ENCODE measurements at places on chromosomes 3 and 15.

- DNase-seq = no peak
Observed at GRCh38 chr3:177483182-177483967, 286.1 kb upstream of the TBL1XR1 start.

DNA sequence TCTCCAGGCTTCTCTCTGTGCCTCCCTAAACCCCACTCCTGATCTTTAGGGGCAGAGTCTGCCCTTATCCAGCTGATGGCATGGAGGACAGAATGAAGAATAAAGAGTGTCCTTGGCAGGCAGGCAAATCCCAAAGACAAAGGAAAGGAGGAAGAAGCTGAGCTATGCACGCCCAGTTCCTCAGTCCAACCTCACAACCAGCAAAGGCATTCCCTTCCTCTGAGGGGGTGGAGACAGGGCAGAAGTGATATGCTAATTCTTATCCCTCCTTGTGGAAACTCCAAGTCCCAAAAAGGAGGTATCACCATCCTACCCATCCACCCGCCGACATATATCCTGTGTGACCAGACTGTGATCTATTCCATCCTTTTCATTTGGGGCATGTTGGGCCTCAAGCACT, 10.5 kb upstream of the CCDC54 start:
- no peak for DNase-seq

GRCh38 chr3:17166369-17166768, 281.6 kb downstream of the PLCL2 start:
- no peak for DNase-seq

- DNase-seq = no peak
Observed at GRCh38 chr15:34927726-34928125, 41.8 kb downstream of the AQR start.

DNA sequence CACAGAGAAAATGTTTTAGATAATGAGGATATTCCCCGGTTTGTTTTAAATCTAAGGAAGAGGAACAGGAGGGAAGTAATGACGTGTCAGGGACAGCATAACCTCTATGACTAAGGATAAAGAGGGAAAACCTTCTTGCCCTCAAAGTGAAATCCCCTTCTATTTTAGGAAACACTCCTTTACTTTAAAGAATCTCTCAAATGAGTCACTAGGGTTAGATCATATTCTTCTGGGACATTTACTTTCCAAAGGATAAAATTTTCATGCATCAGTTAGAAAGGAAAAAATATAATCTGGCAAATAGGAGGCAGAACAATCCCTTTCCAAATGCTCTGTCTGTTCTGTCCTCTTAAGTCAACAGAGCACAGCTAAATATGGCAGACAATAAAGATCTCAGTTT, 43.2 kb upstream of the UBE2E2 start:
- no peak for DNase-seq

DNA sequence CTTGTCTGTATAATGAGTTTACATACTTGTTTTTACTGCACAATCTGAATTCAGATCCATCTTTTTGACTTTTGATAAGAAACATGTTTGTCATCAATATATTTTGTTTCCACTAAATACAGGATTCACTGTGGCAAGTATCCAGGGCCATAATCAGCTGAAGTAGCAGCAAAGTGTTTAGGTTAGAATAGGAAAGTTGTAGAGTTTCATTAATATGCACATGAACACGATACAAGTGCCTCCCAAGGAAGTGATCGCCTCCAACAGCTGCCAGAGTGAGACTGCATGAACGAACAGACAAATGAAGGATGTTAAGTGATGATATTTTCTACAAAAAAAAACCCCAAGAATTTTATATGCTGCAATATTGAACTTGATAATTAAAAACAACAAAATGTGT, 204.3 kb downstream of the TBL1XR1 start:
- DNase-seq = no peak

GRCh38 chr3:182895513-182896112, 84.7 kb downstream of the DCUN1D1 start:
- no peak for DNase-seq

GRCh38 chr3:13479332-13479581, 849 bp upstream of the HDAC11 start:
- no peak for DNase-seq

DNA sequence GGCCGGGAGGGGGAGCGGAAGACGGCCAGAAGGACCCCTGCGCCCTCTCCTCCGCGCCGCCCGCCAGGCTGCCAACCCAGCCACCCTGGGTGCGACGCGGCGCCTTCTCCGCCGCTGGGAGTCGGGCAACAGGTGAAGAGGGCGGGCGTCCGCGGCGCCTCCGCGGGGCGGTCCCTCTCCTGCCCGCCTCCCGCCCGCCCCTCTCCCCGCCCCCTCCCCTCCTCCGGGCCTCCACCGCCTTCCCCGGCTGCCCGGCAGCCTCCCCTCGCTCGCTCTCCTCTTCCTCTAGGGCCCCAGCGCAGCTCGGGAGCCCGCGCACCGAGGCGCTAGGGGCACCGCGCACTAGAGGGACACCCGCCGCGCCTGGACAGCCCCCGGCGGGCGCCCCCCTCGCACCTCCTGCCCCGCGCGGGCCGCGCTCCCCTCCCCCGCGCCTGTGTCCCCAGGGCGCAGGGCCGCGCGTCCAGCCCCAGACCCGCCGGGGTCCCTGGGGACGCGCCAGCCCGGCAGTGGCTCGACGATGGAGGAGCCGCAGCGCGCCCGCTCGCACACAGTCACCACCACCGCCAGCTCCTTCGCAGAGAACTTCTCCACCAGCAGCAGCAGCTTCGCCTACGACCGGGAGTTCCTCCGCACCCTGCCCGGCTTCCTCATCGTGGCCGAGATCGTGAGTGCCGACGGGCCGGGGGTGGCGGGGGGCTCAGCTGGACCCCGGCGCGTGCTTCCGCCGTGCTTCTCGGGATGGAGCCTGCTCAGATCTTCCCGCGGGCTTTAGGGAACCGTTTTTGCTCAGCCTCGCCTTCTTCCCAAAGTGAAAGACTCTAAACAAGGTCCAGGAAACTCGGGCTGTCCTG, at the start of gene CMTM8:
Gene CMTM8, plus strand, starts transcription at position 228 of the 854 bp plus-strand sequence. Its CDS starts 293 bp downstream, at position 521.
- DNase-seq = peak; percentile 35

- no peak for DNase-seq
Observed at GRCh38 chr3:5122741-5123706, 932 bp downstream of the ARL8B start.

GRCh38 chr3:108090049-108090700, 656 bp downstream of the CD47 start:
- no peak for DNase-seq

DNA sequence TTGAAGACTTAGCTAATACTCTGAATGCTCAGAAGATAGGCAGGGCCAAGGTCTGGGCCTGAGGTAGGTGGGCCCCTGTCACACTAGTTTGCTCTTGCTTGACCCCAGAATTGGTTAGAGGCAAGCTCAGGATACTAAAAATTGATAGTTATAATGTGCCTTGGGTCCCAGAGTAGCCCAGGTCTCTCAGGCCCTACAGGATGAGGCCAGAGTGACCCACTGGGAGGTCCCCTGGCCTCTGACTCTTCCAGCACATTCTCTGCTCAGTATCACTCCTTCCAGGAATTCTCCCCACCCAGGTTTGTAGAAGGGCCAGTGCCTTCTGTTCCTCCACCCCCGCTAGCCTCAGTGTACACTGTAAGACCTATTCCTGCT, 667 bp upstream of the KLHDC8B start:
- no peak for DNase-seq

GRCh38 chr3:45055411-45056143, 29.5 kb downstream of the CLEC3B start:
- DNase-seq = no peak

DNA sequence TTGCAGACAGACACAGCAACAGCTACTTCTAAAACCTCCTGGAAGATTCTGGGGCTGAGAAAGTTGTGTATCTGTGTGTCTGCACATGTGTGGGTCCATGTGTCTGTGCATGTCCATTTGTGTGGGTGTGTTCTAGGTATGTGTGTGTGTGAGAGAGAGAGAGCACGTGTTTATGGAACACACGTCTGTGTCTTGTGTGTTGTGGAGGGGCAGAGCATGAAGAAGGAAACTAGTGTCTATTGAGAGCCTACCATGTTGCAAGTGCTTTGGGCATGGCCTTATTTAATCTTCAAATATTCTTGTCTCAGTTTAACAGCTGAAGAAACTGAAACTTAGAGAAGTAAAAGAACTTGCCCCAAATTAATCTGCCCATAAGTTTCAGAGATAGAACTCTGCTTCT, 327.5 kb downstream of the UACA start:
- no peak for DNase-seq

- no peak for DNase-seq
Observed at GRCh38 chr15:99546441-99547100, 19.2 kb upstream of the MEF2A start.

- DNase-seq = no peak
Observed at GRCh38 chr3:105584003-105584790, 217.5 kb downstream of the ALCAM start.

DNA sequence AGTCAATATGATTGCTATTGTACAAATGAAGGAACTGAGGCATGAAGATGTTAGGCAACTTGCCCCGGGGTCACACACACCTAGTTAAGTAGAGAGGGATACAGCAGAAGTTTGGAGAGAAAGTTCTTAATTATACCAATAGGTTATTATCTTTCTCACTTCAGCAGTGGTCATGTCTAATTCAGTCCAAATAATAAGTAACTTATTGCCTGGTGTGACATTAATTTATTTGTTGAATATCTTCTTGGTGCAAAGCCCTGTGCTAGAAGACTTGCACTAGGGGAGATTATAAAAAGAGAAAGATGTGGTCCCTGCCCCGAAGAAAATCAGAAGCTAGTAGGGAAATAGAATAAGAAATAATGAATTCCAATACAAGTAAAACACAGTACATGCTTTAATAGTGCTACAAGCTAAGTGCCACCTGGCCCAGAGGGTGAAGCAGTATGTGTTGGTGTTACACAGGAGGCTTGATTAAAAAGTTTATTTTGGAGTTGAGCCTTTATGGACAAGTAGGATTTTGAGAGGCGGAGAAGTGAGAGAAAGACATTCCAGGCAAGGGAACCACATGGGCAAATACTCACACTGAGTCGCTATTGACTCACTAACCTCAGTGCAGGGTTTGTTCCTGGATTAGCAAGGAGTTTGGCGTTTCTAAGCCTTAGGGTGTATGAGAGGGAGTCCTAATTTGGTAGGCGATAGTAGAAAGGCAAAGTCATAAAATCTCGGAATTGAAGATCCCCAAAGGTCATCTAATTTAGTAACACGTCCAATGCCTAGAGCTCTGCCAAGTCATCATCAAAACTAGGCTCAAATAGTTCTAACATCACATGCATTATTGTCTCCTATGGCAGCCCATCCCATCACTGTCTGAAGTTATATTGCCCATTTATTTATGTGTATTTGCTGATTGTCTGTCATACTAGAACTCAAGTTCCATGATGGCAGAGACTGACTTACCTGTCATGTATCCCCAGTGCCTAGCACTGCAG, 19.2 kb upstream of the GSK3B start:
- DNase-seq = no peak

- no peak for DNase-seq
Observed at GRCh38 chr3:107132674-107133073, 244.6 kb upstream of the CCDC54 start.

- DNase-seq = no peak
Observed at GRCh38 chr3:71618538-71618937, 35.0 kb upstream of the FOXP1 start.

- no peak for DNase-seq
Observed at GRCh38 chr15:70382009-70382749, 284.5 kb upstream of the TLE3 start.

GRCh38 chr3:127441764-127442163, 148.8 kb downstream of the TPRA1 start:
- DNase-seq = no peak

- DNase-seq = no peak
Observed at GRCh38 chr3:103067963-103068362, 633.1 kb downstream of the ZPLD1 start.

GRCh38 chr15:90221246-90221900, 12.4 kb downstream of the CIB1 start:
- DNase-seq = no peak

GRCh38 chr3:186644683-186645082, 4.5 kb downstream of the FETUB start:
- DNase-seq = no peak

- DNase-seq = no peak
Observed at GRCh38 chr3:5022187-5022965, 43.1 kb downstream of the BHLHE40 start.

- DNase-seq = no peak
Observed at GRCh38 chr3:53071882-53072431, 26.1 kb upstream of the SFMBT1 start.

DNA sequence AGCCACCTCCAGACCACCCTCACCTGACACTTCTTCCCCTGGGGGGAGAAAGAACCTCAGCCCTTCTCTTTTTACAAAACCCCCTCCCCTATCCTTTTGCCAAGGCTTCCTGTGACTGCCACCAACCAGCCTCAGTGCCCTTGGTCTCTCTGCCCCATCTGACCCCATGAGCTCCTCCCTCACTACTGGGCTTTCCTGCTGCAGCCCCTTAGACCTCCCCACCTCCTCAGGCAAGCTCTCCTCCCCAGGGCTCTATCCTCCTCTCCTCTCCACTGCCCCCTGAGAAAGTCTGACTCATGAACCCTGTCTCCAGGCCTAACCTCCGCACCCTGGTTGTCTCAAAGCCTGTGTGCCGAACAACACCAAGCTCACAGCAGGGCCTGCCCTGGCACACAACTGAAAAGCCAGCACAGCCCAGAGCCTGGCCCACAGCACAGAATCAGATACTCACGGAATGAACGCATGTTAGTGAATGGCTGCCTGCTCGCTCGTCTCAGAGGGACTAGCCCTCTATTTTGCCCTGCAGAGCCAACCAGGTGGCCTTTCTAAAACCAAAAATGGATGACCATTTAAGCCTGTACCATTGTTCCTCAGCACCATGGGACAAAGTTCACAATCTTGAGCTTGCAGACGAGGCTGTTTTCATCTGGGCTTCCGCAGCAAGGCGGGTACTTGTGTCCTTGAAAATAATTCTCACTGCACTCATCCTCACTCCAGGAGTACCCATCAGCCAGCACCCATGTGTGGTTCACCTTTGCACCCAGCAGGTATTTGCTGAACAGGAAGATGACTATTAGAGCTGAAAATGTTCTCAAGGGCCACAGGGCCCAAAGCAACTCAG, 1.7 kb downstream of the CHDH start:
- DNase-seq = no peak

Measured in stimulated activated CD4-positive, alpha-beta T cell treated with anti-CD3 and anti-CD28 coated beads, Interleukin-1b, Interleukin-23, amount 100 ng/mL, for 1 hour (primary cell).